ENCODE measurements at places on chromosomes 5 and 9.

DNA sequence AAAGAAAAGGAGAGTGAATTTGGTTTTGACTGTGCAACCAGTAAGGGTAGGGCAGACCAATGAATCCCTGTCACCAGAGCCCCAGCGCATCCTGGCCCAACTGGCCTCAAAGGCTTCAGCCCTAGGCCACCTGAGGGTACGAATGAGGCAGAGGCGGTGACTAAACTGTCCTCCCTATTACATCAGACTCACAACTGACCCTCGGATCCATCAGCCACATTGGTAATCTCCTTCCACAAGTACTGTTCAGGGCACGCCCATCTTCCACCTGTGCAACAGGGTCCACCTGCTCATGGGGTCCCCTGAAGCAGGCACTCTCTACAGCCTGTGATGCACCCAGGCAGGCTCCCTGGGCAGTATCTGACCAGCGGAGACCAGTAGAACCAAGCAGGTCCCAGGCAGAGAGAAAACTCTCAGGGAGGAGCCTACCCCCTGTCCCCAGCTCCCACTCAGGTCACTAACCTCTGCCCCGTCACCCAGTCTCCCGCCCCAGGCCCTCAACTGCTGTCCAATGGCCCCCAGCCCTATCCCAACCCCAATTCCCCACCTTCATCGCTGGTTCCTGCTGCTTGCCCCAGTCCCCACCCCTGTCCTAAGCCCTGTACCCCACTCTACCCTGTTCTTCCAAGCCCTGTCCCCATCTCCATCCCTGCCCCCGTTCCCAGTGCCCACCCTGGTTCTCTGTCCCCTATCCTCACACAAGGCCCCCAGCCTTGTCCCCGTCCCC lies 904 bp downstream of the EDF1 start:
- DNase-seq = no peak

- no peak for DNase-seq
These were observed 250.2 kb downstream of the NFIB start for GRCh38 chr9:14063756-14064155.

DNA sequence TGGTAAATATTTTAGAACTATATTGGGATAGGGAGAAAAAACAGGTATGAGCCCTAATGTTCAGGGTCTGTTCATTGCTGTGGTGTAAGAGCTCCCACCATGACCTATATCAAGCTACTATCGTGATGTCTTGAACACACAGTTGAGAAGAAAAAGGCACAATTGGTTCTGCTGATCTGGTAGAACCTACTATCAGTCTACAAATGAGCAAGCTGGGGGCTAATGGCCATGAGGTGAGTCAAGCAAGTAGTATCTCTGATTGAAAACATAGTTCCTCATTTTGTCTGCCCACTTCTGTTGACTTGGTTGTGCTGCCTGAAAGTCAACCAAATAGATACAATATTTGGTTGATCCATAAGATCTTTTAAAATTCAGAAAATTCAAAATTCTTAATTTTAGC lies 1026.3 kb downstream of the CDH12 start:
- no peak for DNase-seq

- DNase-seq = no peak
These were observed 686.7 kb downstream of the DTWD2 start for GRCh38 chr5:118301696-118302095.

DNA sequence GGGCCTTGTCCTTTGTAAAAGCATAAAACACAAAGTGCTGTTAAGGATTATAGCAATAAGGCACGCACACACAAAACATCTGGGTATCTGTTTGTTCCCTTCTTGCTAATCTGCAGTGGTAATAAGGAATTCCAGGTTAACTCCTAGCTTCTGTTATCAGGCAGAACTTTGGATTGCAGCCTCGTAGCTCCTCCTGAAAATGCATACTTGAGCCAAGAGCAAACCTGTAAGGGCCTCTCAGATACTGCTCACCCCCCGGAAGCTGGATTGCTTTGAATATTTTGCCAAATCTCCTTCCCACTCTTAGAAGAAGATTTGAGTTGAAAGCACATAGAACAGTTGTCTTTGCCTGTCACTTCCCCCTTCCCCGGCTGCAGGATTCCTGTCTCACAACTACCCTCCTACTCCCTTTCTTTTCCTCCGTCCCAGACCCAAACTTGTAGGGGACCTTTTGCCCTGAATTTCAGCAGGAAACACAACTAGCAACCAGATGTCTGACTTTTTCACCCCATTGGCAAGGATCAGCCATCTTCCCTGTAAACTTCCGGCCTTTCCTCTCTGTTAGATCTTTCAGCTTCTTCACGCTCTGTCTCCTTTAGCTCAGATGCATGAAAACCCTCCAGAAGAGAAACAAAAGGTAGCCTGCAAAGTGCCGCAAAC lies 28.2 kb upstream of the SMAD5 start:
- DNase-seq = no peak

DNA sequence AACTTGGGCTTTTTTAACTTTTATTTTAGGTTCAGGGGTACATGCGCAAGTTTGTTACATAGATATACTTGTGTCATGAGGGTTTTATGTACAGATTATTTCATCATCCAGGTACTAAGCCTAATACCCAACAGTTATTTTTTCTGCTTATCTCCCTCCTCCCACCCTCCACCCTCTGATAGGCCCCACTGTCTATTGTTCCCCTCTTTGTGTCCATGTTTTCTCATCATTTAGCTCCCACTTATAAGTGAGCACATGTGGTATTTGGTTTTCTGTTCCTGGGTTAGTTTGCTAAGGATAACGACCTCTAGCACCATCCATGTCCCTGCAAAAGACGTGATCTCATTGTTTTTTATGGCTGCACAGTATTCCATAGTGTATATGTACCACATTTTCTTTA lies 172.1 kb downstream of the SNCAIP start:
- no peak for DNase-seq

All from activated T-cell treated with anti-CD3 and anti-CD28 coated beads for 1 hour (primary cell).